Activated T-cell treated with anti-CD3 and anti-CD28 coated beads, Interleukin-2, amount 50 U/mL, for 4 hours (primary cell): ENCODE measurements at places on chromosomes 5 and 9. TPM values are rescaled to one million over a fixed set of nuclear protein-coding genes. Genes with fewer than 3 reads are reported as not detected.

GRCh38 chr5:78373231-78373630, 12.8 kb downstream of the SCAMP1 start:
- no peak for DNase-seq

DNA sequence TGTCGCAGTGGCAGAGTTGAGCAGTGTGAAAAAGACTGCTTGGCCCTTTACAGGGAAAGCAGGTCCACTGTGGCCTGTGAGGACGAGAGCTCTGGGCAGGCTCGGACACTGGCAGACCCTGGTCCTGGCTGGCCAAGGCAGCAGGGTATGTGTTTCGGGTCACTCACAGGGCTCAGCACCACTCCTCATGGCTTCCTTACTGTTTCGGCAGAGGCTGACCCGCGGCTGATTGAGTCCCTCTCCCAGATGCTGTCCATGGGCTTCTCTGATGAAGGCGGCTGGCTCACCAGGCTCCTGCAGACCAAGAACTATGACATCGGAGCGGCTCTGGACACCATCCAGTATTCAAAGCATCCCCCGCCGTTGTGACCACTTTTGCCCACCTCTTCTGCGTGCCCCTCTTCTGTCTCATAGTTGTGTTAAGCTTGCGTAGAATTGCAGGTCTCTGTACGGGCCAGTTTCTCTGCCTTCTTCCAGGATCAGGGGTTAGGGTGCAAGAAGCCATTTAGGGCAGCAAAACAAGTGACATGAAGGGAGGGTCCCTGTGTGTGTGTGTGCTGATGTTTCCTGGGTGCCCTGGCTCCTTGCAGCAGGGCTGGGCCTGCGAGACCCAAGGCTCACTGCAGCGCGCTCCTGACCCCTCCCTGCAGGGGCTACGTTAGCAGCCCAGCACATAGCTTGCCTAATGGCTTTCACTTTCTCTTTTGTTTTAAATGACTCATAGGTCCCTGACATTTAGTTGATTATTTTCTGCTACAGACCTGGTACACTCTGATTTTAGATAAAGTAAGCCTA, 15.7 kb downstream of the SQSTM1 start:
- peak; percentile 48 for DNase-seq

GRCh38 chr9:120662513-120662912, 51.8 kb downstream of the MEGF9 start:
- DNase-seq = no peak

CAMK4 gene
- 49.5 TPM for total RNA-seq

PCSK5 gene
- total RNA-seq = 1.0 TPM

- DNase-seq = no peak
Observed at GRCh38 chr9:126401107-126401506, 74.5 kb downstream of the MVB12B start.

GRCh38 chr5:36739751-36740221, 133.4 kb downstream of the SLC1A3 start:
- DNase-seq = peak; percentile 56

- no peak for DNase-seq
Observed at GRCh38 chr9:136786451-136786850, 4.7 kb upstream of the TMEM141 start.

DNA sequence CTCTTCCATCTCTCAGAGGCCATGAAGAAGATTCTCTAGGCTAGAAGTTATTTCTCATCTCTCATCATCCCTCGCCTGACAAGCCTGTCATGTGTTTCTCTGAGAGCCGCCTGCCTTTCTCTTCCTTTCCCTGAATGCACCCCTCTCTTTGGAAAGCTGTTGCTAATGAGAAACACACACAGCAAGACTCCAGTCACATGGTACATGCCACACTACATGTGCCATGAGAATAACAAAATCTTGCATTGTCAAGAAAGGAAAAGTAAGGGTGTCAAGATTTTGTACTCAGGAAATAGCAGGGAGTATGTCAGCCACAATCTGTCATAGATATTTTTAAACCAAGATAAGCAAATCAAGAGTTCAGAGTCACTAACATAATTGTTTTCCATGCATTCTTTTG, 8.9 kb downstream of the AGXT2 start:
- no peak for DNase-seq

LHX3 gene
- total RNA-seq = 0.08 TPM

WHRN gene
- total RNA-seq = 5.8 TPM

DNA sequence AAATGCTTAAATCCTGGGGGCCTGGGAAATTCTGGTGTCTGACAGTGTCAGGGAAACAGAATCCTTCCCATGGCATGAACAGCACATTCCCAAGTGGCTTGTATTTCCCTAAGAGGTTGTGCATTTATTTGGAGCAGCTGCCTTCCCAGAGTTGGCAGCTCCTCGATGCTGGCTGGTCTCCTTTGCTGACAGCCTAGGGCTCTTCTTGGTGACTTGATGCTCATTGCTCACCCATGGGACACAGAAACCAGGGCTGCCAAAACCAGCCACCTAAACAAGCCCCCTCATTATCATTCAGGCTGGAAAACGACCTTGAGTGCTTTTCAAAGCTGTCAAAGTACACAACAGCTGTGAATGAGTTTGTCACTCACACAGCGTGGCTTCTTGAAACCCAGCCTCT, 24.2 kb downstream of the ENHO start:
- no peak for DNase-seq

GRCh38 chr5:65866837-65867521, 59.4 kb upstream of the ERBIN start:
- DNase-seq = no peak

ATP10B gene
- total RNA-seq = 0.15 TPM

- no peak for DNase-seq
Observed at GRCh38 chr5:153623751-153624450, 133.4 kb downstream of the GRIA1 start.

- no peak for DNase-seq
Observed at GRCh38 chr5:98755406-98755805, 18.1 kb upstream of the RGMB start.

GRCh38 chr9:132645306-132645705, 24.5 kb downstream of the DDX31 start:
- no peak for DNase-seq

DNA sequence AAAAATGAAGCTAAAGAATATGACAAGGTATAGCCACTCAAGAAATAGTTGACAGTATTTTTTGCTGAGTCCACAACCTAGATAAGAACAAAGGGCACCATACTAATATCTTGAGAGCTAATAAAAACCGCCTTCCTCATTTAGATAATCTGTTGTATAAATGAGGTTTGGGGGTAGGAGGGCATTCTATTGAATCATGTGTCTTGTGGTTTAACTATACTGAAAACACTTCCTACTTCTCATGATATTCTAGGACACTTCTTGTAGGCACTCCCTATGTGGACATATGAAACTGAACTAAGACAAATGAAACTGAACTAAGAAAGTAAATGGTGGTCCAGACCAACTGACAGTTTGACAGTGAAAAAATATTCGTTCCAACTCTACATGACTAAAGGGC, 1268.5 kb upstream of the C9orf72 start:
- no peak for DNase-seq

IL5 gene
- 3.6 TPM for total RNA-seq

MARCOL gene
- not detected for total RNA-seq

SLC6A19 gene
- total RNA-seq = not detected

DNA sequence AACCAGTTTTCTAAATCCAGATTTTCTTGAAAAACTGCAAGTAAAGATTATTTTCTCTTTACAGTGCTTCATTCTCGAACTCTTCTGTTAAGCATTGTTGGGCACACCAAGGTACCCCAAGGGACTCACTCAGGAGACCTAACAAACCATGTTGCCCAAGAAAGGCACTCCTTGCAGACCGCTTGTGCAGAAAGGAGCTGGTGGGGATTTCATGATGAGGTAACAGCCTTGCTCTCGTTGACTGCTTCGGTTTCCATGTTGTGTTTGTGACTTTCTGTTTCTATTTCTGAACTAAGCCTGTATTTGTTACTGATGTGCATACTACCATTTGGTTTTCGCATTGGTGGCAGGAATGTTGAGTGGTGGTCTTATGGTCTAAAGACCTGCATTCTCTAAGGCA, 266.6 kb upstream of the DAP start:
- DNase-seq = no peak

DNA sequence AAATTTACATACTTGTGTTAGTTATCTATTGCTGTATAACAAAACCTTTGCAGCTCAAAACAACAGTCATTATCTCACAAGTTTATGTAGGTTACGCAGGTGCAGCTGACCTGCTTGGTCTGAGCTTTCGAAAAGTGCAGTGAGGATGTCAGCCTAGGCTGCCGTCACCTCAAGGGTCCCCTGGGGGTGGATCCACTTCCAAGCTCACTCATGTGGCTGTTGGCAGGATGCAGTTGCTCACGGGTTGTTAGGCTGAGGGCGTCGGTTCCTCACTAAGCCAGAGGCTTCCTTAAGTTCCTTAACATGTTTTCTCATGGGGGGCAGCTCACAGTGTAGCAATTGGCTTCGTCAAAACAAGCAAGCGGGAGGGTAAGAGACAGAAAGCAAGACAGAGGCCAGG, 139.8 kb downstream of the DOCK8 start:
- DNase-seq = no peak

DNA sequence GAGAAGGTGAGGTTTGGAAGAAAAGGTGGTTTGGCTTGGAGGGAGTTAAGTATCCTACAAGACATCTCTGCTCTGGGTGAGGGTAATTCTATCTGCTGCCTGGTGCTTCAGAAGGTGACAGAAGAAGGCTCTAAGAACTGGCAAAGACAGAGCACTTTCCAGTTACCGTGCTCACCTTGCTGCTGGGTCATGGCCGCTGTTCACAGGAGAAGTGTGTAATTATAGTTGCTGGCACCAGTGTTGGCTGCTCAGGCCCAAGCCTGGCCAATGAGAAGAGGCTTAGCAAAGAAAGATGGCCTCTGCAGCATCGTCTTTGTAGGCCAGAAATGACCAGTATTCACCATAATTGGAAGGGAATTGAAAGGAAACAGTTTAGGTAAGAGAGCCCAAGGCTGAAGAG, 37.9 kb upstream of the KLF9 start:
- DNase-seq = no peak

GRCh38 chr9:125690679-125691078, 16.3 kb downstream of the MAPKAP1 start:
- no peak for DNase-seq

TNFSF8 gene
- total RNA-seq = 130 TPM

GRCh38 chr5:132103332-132103951, 29.9 kb downstream of the CSF2 start:
- peak; percentile 57 for DNase-seq

C9orf50 gene
- total RNA-seq = not detected

ANXA2R gene
- total RNA-seq = 3.5 TPM

B4GALT7 gene
- 40.5 TPM for total RNA-seq

DNA sequence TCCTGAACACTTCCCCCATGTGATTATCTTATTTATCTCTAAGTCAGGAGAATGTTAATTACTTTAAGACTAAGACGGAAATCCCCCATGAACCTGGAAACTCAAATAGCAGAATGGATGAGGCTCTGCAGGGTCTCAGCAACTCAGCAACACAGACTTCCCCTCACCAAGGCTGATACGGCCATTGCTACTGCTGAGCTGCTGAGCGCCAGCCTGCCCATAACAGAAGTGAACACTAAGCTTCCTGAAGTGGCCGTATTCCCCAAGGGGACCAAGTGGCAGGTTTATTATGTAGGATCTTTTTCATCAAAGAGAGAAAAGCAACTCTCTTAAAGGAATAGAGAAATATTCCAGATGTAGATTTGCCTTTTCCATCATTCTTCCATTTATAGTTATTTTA, 311.1 kb downstream of the RFX3 start:
- no peak for DNase-seq

- DNase-seq = no peak
Observed at GRCh38 chr5:77208507-77209163, 1.8 kb upstream of the PDE8B start.

- DNase-seq = no peak
Observed at GRCh38 chr5:113806904-113807303, 293.4 kb downstream of the YTHDC2 start.

ARAP3 gene
- total RNA-seq = 2.0 TPM

- DNase-seq = no peak
Observed at GRCh38 chr9:129319076-129319937, 141.2 kb upstream of the IER5L start.

SPATA31E1 gene
- total RNA-seq = not detected

ACTBL2 gene
- not detected for total RNA-seq

GNE gene
- 13.8 TPM for total RNA-seq

FOXD4L4 gene
- not detected for total RNA-seq

DNA sequence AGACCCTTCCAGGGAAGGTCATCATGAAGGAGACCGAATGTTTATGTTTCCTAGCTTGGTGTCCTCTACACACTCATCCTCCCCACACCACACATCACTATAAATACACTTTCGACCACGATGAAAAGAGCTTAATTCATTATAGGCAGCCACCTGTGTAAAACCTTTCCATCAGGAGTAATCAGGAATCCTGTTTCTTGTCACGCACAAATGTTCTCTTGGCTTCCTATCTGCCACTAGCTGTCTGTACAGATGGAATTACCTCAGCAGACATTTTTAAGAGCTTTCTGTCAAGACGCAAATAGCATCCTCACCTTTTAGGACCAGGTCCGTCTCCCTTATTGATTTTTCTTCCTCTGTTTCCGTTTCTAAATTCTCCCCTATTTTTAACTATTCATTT, 79.1 kb downstream of the CYFIP2 start:
- DNase-seq = no peak
